Hematopoietic multipotent progenitor cell treated with erythropoietin and hydrocortisone succinate and interleukin-3 and kit ligand, for 8 days (in vitro differentiated cells): ENCODE measurements at places on chromosomes 16 and 17.

GRCh38 chr16:57570301-57571070, 28.0 kb downstream of the ADGRG5 start:
- DNase-seq: no peak

GRCh38 chr16:5557966-5558365, 460.4 kb upstream of the EEF2KMT start:
- DNase-seq: no peak

GRCh38 chr16:50878966-50879615, 137.2 kb downstream of the CYLD start:
- no peak for DNase-seq

GRCh38 chr16:75099738-75100602, 16.6 kb downstream of the LDHD start:
- peak; percentile 55 for DNase-seq

GRCh38 chr16:57044931-57045693, 47.3 kb upstream of the CPNE2 start:
- no peak for DNase-seq

- no peak for DNase-seq
These were observed 17.2 kb upstream of the TAT start for GRCh38 chr16:71594000-71594646.

DNA sequence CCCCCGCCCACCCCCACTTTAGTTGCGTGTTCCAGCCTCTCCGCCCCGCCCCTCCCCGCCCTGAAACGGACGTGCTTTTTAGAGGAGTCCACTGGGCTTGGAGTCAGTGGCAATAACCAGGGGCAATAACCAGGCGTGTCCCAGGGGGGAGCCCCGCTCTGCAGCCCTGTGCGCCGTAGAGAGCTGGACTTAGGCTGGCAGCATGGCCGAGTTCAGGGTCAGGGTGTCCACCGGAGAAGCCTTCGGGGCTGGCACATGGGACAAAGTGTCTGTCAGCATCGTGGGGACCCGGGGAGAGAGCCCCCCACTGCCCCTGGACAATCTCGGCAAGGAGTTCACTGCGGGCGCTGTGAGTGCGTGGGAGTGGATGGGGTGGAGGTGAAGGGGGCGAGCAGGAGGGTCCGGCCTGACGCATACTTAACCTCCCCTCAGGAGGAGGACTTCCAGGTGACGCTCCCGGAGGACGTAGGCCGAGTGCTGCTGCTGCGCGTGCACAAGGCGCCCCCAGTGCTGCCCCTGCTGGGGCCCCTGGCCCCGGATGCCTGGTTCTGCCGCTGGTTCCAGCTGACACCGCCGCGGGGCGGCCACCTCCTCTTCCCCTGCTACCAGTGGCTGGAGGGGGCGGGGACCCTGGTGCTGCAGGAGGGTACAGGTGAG, at the start of gene ALOX15B:
Gene ALOX15B, plus strand, starts transcription at position 106 of the 657 bp plus-strand sequence. Its CDS starts 97 bp downstream, at position 203.
- DNase-seq: no peak

DNA sequence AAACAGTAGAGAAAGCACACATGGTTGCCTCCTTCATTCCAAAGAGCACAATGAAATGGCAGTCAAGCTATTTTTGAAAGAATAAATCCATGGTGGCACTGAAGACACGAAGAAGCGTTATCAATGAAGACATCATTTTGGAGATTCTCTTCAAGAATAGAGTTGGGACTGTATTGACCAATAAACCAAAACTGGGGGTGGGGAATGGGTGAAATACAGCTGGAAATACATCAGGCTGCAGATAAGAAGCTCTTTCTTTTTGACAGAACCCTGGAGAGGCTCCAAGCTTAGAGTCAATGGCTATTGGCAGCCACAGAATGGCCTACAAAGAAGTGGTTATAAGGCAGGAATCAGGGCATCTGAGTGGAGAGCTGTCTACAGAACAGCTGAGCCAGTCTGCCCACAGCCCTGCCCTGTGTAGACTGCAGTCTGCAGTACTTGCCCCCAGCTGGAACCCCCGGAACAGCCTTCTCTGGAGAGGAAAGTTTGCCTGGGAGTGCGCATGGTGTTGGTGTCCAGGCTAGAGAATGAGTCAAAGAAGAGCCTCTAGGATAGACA, 100.4 kb downstream of the STX8 start:
- DNase-seq: no peak
